Stimulated activated naive B cell treated with anti-CD40 and anti-IgM and Interleukin-4, amounts not matched to agents 10 μg/mL and 1 μg/mL and 100 μg/mL, for 72 hours (primary cell): ENCODE measurements at places on chromosomes 2 and 18.

- no peak for DNase-seq
These were observed 131.6 kb downstream of the CDH2 start for GRCh38 chr18:28045176-28045810.

DNA sequence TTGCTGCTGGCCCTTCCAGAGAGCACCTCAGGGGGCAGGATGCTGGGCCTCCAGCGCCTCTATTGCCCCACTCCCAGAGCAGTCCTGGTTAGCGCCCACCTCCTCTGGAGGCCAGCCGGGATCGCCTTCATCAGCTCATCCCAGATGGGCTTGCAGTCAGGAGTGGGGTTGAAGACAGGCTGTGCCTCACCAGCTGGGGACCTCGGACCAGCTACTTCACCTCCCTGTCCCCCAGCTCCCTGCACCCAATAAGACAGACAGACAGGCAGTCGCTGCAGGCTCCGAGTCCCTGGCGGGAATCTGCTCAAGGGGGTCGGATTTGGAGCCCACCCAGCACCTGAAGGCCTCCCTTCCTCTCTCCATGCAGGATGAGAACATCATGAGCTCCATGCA lies 18.9 kb upstream of the FAHD2A start:
- DNase-seq: no peak

DNA sequence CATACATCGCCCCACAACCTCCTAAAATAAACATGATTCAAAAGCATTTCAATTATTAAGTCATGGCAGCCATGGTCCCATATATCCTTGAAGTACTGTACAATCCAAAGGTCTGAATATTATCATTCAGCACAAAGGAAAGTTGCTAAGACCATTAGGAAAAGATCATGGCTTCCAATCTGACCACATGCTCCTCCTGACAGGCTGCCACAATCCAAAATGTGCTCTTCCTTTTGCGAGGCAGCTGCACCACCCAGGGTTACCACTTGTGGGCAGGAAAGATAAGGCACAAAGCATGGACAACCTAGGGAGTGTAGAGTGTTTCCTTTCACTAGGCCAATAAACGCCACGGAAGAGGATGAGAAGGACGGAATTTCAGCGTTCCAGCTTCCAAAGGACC lies 5.4 kb downstream of the BOLA3 start:
- DNase-seq: no peak

DNA sequence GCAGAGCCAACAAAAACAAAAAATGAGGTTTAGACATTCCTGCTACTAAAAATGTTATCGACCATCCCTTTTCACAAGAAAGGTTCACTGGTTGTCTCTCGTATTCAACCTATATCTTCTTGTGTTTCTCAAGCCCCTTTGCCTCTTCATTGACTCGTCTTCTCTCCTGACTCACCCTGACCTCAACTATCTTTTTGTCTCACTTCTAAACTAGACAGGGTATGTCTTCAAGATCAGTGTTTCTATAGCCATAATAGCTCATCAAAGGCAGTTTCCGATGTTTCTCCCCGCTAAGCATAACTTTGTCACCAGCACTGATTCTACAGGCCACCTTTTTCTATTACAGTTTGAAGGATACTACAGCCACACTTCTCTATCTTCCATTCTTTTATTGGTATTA lies 178.4 kb downstream of the MEMO1 start:
- no peak for DNase-seq

- DNase-seq: no peak
These were observed 41.1 kb downstream of the MARCO start for GRCh38 chr2:118983133-118983532.

- DNase-seq: no peak
These were observed 55.7 kb downstream of the GLI2 start for GRCh38 chr2:120791243-120791961.

DNA sequence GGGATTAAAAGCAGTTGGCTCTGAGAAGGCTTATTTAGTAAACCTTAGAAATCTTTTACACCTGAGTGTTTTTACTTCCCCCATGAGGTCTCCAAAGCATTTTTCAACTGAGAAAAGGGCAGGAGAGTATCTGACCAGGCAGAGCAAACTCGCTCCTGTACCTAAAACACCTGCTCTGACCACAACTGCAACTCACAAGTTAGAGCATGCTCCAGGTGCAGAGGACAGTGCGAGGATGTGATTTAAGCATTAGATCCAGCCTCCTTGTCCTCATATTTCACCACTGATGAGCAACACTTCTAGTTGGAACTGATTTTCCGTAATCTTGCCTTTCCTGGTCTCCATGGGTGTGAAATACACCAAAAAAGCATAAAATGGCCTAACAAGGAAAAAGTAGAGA lies 34.5 kb upstream of the TBC1D8 start:
- DNase-seq: no peak

DNA sequence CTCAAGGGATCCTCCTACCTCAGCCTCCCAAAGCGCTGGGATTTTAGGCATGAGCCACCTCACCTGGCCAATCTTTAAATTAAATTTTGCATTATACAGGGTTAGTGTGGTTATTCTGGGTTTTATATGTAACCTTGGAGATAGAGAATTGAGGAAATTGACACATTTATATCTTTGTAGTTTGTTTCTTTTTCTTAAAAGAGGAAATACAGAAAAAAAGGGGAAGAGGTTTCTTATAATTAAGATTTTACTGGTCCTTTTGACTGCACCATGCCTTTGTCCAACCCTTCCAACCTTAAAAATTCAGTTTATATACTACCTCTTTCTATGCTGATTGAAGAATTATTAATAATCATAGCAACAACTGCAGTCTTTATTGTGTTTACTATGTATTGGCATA lies 210.1 kb upstream of the STON1 start:
- no peak for DNase-seq

- DNase-seq: no peak
These were observed 34.7 kb downstream of the WDR33 start for GRCh38 chr2:127776122-127776780.

DNA sequence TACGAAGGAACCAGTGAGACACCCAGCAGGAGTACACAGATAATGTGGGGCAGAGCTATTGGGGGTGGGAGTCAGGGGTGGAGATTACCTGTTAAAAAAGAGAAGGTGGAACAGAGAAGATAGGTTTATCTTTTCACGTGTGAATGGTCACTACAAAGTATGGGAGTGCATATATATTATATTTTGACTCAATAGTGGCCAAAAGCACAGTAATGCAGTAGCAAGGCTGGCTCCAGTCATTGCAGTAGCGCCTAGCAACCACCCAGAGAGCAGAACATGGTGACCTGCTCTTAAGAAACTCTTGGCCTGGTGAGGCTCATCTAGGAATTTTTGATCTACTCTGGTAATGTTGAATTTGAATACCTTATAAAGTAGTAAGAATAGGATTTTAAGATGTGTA lies 1.0 kb downstream of the IMPACT start:
- DNase-seq: no peak

DNA sequence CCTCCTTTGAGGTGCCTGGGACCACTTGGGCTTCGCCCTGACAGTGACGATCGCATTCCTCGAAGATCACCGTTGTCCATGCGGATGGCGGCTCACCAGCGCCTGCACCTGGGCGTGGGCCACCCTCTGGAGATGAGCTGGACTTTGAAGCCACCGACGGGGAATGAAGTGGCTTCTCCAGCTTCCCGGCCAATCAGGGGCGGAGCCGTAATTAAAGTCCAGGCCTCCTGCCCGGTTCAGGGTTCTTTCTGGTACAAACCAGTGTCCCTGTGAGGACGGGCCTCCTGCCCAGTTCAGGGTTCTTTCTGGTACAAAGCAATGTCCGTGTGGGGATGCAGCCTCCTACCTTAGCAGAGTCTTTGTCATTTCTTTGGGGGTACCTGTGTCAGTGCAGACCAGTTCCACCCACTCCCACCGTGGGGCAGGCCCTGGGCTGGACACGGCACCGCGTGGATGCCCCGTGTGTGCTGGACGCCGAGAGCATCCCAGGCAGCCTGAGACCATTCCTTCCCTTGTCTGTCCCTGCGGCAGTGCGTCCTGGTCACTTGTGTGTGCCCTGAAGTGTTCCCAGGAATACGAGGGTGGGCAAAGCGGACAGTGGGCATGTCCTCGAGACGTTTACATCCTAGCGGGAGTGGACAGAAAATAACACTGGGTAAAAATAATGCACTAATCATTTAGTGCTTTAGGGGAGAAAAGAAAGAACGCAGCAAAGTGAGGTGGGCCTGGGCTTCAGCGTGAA lies 55.0 kb downstream of the KCNG2 start:
- DNase-seq: no peak

GRCh38 chr2:159616286-159616701 lies at the start of gene BAZ2B:
BAZ2B (minus strand) TSS chr2:159616548; CDS start chr2:159478719, 137,829 bp downstream.
- no peak for DNase-seq

DNA sequence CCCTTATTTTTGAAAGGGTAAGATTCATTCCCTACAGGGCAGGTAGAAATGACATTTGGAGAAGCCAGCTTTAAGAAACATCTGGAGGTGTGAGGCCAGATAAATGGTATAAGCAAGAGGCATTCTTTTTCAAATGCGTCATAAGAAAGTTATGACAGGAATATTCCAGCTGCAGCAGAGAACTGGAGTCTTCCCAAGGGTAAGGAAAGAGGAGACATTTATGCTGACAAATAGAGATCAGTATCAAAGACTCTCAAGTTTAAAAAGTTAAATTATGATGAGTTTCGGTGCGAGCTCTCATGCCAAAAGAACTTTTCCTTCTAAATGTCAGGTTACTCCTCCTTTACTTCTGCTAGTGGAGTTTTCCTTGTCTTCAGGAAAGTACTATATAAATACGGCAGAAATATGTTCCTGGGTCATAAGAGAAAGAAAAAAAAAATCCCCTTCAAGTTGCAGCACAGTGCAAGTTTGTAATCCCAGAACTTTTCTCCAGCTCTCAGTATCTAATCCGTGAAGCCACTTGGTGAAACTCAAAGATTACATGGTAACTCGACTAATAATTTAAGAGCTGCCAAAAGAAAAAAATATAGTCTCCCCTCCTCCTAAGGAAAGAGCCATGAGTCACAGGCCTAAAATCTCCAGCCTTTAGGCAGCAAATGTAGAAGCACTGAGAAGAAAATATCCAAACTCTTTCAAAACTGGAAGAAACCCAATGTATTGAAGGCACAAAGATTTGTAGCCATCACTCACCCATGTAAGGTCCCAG lies 428.1 kb downstream of the MEIS1 start:
- no peak for DNase-seq

- DNase-seq: no peak
These were observed 18.2 kb downstream of the FBLN7 start for GRCh38 chr2:112156152-112156986.

GRCh38 chr2:236545248-236545658 lies 24.4 kb upstream of the ACKR3 start:
- DNase-seq: no peak

DNA sequence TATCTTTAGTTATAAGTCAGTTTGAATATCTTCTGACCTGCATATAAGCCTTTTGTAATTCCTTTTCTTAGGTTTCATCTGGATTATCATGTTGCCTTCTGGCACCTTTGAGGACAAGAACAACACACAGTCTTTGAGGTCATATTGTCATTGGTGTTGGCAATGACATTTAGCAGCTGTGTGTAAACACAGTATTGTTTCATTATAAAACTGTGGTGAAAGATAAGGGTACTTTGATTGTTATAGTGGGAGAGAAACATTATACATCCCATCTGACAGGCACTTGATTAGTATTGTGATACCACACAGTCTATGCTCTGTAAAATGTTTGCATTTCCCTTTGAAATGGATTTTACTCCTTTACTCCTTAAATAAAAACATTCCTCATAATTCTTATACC lies 313.5 kb downstream of the RPRM start:
- no peak for DNase-seq

GRCh38 chr2:190205657-190206056 lies 114.0 kb downstream of the HIBCH start:
- no peak for DNase-seq

DNA sequence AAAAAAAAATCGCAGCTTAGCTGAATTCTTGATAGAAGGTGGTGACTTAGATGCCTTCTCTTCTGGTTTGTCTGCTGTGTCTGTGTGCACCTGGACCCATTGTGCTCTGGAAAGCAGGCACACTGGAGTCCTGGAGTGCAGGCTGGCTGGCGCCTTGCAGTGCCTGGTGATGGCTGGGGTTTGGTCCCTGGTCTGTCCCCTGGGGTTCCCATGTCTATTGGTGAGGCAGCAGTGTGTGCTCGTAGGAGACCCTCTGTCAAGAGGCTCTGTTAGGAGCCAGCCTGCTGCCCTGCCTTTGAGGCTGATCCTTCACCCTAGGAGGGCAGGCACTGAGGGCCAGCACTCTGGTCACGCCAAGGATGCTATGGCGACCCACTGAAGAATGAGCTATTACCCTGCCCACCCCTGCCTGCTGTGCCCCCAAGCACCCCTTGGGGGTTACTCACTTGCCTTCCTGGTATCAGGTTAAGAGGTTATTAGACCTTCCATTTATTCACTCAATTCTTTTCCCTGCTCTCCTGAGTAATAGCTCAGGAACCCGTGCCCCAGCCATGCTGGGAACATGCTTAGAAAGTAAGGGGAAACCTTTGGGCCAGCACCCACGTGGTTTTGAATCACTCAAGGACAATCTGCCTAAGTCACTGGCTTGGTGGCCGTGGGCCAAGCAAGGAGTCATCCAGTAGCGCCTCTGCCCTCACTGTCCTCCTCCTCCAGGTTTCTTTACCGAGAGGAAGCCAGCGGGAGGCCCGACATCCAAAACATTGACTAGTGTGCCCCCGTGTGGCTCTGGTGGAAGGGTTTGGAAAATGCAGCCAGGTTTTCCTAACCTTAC lies 284.5 kb downstream of the PRKCE start:
- DNase-seq: peak; percentile 67

GRCh38 chr18:52499016-52499415 lies 159.0 kb downstream of the DCC start:
- no peak for DNase-seq

- no peak for DNase-seq
These were observed 165.2 kb upstream of the FOSL2 start for GRCh38 chr2:28227498-28227897.

GRCh38 chr2:84302513-84303412 lies 156.3 kb downstream of the SUCLG1 start:
- peak; percentile 7 for DNase-seq

DNA sequence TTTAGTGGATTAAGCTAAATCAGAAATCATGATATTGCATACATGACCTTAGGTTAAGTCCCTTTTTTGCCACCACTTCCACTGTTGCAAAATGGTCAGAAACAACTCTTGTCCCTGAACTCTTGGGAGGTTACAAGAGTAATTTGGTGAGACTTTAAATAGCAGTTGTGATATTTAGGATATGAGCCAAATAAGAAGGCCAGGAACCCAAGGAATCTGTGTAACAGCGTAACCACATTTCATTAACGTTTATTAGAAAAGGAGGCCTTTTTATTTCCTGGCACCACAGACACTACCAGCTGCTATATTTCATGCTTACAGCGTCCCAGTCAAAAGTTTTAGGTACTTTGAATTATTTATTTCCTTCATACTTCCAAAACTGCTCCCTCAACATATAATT lies 268.0 kb downstream of the GPD2 start:
- no peak for DNase-seq
